Epithelial cell of prostate (primary cell): ENCODE measurements at places on chromosomes 16 and 17.
A peak's percentile ranks its signal among the peaks of the same experiment; 100 is the strongest.

GRCh38 chr16:22955461-22956070 lies 141.6 kb downstream of the HS3ST2 start:
- DNase-seq = no peak

- no peak for DNase-seq
These were observed 11.4 kb downstream of the MARVELD3 start for GRCh38 chr16:71637398-71637797.

- DNase-seq = no peak
These were observed 22.5 kb upstream of the ENPP7 start for GRCh38 chr17:79707931-79708891.

- DNase-seq = peak; percentile 80
These were observed 119.6 kb upstream of the HAS3 start for GRCh38 chr16:68985855-68986254.

GRCh38 chr17:75138519-75138918 lies 7.0 kb upstream of the NT5C start:
- no peak for DNase-seq

DNA sequence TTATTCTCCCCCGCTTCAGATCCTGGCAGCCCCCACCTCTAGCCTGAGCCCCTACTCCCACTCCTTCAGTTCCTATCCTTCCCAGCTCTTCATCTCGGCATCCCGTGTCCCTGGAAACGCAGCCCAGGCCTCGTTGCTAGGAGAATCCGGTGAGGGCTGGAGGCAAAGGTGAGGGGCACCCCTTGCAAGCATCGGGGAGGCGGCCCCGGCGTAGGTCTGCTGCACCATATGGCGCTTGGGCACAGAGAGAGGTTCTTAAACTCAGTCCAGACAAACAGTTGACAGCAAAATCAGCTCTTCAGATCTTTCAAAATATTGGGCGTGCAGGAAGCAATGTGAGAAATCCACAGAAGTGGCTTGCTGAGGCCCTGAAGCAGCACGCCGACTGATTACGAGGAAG lies 15.0 kb downstream of the SLC38A8 start:
- no peak for DNase-seq

- DNase-seq = no peak
These were observed 32.2 kb downstream of the TEKT3 start for GRCh38 chr17:15309236-15309635.

DNA sequence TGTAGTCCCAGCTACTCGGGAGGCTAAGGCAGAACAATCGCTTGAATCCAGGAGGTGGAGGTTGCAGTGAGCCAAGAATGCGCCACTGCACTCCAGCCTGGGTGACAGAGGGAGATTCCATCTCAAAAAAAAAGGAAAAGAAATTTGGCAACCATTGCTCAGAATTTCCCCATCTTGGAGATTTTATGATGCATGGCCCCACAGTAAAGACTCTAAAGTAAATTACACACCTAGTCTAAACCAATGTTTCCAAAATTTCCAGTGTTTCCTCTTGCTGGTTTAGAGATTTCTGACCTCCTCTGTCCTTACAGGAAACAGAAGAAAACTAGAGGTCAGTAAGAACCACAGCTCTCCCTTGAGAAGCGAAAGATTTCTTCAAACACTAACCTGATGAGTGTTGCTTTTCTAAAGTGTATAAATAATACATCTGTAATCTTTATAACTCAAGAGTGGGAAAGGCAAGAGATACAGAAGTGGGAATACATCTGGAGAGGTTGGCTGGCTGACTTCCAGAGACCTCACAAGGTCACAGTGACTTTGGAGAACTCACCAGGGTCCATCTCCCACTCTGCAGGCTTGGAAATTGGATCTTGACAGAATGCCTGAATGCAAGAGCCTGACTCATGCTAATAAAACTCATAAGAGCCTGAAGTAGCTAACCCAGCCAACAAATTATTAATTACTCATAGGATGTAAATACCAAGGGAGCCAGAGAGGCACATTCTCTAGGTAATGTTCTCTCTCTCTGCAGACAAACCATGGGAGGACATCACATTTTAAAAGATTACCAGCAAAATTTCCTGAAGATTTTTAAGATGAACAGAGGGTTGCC lies 8.8 kb downstream of the ADAT1 start:
- no peak for DNase-seq

DNA sequence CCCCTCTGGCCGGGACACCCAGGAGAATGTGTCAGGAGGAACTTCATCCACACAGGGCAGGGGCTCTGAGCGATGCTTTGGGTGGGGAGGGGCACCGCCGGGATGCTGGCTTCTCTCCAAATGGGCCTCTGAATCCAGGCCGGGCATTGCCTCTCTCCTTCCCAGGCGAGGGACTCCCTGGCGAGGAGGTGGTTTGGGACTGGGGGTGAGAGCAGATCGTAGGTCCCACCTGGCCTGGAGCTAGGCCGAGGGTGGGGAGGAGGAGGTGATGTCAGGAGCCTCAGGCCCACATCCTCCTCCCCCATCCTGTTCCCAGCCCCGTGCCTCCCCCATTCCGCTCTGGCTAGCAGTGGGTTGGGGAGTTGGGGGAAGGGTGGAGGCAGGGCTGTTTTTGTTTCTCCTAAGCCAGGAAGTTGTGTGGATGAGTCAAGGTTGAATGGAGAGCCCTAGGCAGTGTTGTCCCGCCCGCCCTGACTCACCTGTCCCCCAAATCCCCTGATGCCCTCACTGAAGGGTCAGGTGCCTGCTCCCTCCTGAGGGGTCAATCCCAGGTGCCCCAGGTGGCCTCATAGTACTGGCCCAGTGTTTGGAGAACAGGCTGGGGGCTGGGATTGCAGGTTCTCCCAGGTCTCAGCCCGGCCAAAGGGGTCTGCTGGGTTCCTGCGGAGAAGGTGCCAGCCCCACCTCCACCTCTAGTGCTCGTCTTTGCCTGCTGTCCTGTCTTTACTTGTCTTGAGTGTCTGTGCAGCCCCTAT lies 2.8 kb downstream of the GRB7 start:
- peak; percentile 87 for DNase-seq

- no peak for DNase-seq
These were observed 115.6 kb downstream of the CCDC182 start for GRCh38 chr17:57629470-57629869.

DNA sequence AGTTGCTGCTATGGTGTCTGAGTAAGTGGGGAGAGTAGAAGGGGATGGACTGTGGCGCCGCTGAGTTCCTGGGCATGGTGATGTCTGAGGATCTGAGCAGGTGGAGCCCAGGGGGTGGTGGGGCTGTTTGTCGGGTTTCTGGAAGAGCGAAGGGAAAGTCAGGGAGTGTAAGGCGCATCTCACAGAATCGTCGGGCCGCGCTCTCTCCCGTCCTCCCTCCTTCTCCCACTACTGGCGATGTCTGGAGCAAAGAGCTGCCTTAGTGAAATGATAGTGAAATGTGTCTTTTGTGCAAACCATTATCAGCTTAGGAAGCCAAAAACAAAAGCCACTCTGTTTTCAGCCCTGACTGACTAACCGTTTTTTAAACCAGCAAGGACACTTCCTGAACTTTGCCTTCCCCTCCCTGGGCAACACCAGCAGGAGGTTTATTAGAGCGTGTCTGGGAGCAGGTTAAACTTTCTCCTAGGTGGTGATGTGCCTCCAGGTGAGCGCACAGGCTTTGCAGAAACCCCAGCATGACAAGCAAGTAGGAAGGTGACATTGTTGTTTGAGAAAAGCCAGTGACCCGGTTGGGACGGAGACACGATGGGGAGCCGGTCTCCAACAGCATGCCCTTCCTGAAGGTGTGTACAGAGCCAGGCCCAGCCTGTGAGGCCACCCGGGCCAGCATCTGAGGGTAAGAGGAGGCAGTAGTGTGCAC lies 49.1 kb downstream of the RAB11FIP3 start:
- DNase-seq = no peak

DNA sequence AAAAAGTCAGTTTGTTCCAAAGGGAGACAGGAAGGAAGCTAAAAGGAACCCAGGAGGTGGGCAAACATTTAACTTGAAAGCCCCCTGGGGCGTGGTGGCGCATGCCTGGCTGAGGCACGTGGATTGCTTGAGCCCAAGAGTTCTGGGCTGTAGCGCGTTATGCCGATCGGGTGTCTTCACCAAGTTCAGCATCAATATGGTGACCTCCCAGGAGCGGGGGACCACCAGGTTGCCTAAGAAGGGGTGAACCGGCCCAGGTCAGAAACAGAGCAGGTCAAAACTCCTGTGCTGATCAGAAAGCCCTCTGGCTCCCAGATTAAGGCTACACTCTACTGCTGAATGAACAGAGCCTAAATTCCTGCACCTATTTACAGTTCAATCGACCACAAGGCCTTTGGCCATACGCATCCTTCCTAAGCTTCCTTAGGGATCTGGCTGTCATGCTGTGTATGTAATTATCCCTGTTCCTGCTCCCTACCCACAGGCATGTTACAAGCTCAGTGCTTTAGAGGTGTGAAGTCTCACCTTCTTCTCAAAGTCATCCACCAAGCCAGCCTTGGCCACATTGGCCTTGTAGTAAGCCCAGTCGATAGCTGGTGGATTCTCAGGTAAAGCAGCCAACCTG lies 5.0 kb downstream of the ATP5PD start:
- no peak for DNase-seq

- no peak for DNase-seq
These were observed 970 bp upstream of the HSD11B2 start for GRCh38 chr16:67429799-67430503.

DNA sequence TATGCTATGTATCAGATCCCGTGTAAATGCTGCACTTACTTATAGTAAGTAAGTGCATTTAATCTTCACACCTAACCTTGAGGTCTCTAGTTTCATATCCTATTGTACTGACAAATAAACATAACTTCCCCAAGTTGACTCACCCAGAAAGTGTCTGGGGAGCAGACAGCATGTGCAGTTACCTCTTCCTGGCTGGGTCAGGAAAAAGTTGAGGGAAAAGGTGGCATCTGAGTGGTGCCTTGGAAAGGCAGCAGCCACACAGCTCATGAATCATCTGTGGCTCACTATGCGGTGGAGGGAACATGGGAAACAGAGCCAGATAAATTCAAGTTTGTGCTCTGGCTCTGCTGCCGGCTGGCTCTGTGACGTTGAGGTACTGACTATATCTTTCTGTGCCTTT lies 382.0 kb upstream of the DYNLRB2 start:
- DNase-seq = peak; percentile 80

GRCh38 chr16:72234387-72234786 lies 62.4 kb upstream of the PMFBP1 start:
- DNase-seq = no peak

- DNase-seq = no peak
These were observed 9.0 kb upstream of the NXPH3 start for GRCh38 chr17:49566668-49567071.

DNA sequence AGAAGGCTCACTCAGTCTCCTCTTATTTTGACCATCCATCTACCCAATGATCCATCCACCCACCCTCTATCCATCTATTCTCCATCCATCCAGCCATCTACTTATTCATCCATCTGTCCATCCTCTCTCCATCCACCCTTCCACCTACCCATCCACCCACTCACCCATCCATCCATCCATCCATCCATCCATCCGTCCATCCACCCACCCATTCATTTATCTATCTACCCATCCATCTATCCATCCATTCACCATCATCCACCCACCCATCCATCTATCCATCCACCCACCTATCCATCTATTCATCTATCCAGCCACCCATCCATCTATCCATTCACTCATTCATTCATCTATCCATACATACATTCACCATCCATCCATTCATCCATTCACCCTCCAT lies 45.8 kb upstream of the PLCG2 start:
- no peak for DNase-seq

DNA sequence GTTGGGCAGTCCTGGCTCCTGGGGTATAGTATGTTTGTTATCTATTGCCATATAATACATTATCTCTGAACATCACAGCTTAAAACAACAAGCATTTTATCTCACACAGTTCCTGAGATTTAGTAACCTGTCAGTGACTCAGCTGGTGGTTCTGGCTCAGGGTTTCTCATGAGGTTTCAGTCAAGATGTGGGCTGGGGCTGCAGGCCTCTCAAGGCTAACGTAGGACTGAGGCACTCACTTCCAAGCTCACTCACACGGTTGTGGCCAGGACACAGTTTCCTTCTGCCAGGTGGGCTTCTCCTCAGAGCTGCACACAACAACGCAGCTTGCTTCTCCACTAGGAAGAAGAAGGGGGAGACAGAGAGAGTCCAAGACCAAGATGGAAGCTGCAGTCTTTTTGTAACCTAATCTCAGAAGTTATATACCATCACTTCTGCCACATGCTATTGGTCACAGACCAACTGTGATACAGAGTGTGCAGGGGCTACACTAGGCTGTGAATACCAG lies 10.3 kb upstream of the MED13 start:
- DNase-seq = no peak
